ENCODE measurements at places on chromosomes 1 and 21. TPM values are rescaled to one million over a fixed set of nuclear protein-coding genes. Genes with fewer than 3 reads are reported as not detected.

Gene TSPAN2
- 10.6 TPM for total RNA-seq

Gene DDAH1
- total RNA-seq = 71.5 TPM

Gene RBP7
- 4.6 TPM for total RNA-seq

Gene DNAH14
- 14.2 TPM for total RNA-seq

Gene NKAIN1
- not detected for total RNA-seq

Gene TNN
- 0.38 TPM for total RNA-seq

GRCh38 chr1:40390857-40391256 lies 17.3 kb downstream of the SMAP2 start:
- peaks cover 23% of the 10 kb centered on the region for H3K4me1 ChIP-seq
- no peaks in the 10 kb centered on the region for H3K36me3 ChIP-seq
- peak overlapping the region; percentile 95 for H3K27ac ChIP-seq
- DNase-seq = no peak

GRCh38 chr1:184825571-184825970 lies 70.9 kb upstream of the EDEM3 start:
- DNase-seq = no peak
- no peak overlapping the region for H3K4me3 ChIP-seq
- no peaks in the 10 kb centered on the region for H3K36me3 ChIP-seq
- H3K27me3 ChIP-seq = no peaks in the 10 kb centered on the region

- no peak overlapping the region for H3K27ac ChIP-seq
- no peak overlapping the region for H3K4me3 ChIP-seq
- H3K36me3 ChIP-seq = no peaks in the 10 kb centered on the region
- no peaks in the 10 kb centered on the region for H3K4me1 ChIP-seq
Measured at GRCh38 chr1:184181044-184181443, 129.5 kb downstream of the TSEN15 start.

DNA sequence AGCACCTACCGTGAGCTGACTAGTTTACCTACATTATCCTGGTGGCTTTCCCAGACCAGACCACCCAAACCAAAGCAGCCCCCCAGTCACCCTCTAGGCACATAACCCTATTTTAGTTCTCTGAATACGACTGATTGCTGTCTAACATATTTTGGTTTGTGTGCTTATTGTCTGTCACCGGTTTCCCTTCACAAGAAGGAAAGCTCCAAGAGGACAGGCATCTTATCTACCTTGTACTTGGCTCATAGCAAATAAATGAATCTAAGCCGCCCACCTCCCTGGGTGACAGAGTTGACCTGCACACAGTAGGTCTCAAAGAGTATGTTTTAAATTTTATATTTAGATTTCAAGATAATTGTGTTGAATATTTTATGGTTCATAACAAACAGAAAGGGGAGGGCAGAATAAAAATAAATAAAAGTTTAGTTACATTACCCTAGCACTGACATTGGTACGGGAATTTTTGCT lies 904 bp upstream of the PRDX6 start:
- peaks cover 61% of the 10 kb centered on the region for H3K4me1 ChIP-seq
- peak overlapping the region; percentile 59 for H3K4me3 ChIP-seq
- H3K36me3 ChIP-seq = peaks cover 10% of the 10 kb centered on the region

GRCh38 chr1:42552636-42553035 lies 89.5 kb downstream of the CCDC30 start:
- H3K4me1 ChIP-seq = no peaks in the 10 kb centered on the region
- H3K27ac ChIP-seq = no peak overlapping the region
- H3K36me3 ChIP-seq = no peaks in the 10 kb centered on the region
- DNase-seq = no peak
- no peak overlapping the region for H3K4me3 ChIP-seq

- H3K27me3 ChIP-seq = no peaks in the 10 kb centered on the region
- no peak for DNase-seq
- H3K36me3 ChIP-seq = no peaks in the 10 kb centered on the region
- H3K27ac ChIP-seq = no peak overlapping the region
Measured at GRCh38 chr1:54350360-54350759, 55.8 kb downstream of the SSBP3 start.

- H3K4me1 ChIP-seq = no peaks in the 10 kb centered on the region
- H3K27ac ChIP-seq = no peak overlapping the region
- H3K36me3 ChIP-seq = no peaks in the 10 kb centered on the region
Measured at GRCh38 chr1:77039739-77040138, 172.5 kb downstream of the ST6GALNAC5 start.
